Hypothalamus (tissue), 51 donors: ENCODE measurements at places on chromosomes 7 and 10.

DNA sequence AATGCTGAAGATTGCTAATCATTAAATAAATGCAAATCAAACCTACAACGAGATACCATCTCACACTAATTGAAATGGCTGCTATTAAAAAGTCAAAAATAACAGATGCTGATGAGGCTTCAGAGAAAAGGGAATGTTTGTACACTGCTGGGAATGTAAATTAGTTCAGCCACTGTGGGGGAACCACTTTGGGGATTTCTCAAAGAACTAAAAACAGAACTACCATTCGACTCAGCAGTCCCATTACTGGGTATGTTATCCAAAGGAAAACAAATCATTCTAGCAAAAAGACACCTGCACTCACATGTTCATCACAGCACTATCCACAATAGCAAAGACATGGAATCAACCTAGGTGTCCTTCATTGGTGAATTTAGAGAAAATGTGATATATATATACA is 379.0 kb upstream of the CNTNAP2 start:
- DNase-seq: no peak

GRCh38 chr10:19491166-19491565 is 325.1 kb upstream of the PLXDC2 start:
- no peak for DNase-seq

GRCh38 chr7:25671111-25671510 is 442.8 kb upstream of the NPVF start:
- no peak for DNase-seq

- DNase-seq: no peak
Observed at GRCh38 chr7:121385056-121385799, 10.9 kb downstream of the FAM3C start.

DNA sequence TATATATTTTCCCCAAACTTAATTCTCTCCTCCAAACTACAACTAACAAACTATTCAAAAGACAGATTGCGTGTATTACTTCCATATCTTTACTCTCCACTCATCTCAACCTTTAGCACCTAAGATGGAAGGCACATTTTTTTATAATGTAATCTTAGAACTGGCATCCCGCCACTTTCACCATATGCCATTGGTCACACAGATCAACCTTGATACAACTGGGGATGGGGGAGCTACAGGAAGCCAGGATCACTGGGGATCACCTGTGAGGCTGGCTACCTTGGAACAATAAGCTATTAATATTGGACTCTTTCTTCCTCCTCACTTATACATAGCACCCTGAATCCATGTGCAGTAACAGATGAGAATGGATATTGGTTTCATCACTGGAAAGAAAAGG is 469.6 kb upstream of the LRRN3 start:
- DNase-seq: no peak

GRCh38 chr7:94003446-94004023 is 620 bp downstream of the BET1 start:
- no peak for DNase-seq

DNA sequence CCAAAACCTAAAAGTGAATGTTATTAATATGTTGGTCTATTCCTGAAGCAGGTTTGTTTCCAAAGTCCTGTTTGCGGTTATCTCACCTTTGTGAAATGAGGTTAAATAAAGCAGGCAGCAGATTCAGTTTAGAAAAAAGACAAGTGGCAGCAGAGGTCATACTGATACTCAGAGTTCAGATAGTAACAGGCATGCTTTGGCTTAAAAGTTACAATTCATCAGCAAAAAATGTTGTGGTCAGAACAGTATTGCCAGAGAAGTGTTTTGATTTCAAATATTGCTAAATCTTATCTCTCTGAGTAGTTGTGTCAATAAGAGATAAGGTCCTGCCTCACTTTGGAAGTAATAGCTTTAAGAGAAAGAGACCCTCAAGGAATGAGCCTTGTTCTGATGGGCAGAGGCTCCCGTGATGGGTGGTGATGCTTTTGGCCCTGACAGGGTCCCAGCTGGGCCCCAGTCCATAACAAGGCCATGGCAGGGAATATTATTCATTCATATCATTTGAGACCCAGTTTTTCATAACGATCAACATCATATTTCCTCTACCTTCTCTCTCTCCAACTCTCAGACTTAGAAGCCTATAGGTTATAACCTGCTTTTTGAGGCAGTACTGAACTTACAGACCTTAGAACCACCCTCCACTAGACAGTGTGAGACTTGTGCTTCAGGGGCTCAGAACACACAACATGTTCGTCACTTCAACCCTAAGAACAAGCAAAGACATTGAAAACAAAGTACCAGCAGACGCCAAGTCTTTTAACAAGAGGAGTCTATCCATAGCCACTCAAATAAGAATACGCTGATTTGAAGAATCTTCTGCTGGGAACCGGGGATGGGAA is 58.5 kb upstream of the AHR start:
- DNase-seq: no peak

DNA sequence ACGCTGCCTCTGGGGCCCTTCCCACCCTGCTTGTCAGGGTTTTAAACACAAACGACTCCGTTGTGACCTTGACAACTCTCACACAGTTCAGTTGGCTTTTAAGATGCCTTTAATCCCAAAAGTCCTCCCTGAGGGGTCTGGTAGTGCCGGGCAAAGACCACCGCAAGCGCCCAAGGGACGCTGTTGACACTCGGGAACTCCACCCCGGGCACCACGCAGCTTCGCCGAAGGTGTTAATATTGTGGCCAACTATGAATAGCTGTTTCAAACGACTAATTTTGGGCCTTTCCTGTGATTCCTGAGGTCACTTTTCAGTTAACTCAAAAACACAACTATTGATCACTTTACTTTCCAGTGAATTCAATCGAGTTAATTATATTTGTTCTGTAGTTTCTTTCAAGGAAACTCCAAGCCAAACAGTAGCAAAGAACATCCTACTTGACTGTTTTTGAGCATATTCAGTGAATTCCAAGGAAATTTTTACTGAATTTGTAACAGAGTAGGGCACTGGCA is 958 bp upstream of the ESYT2 start:
- no peak for DNase-seq

- no peak for DNase-seq
Observed at GRCh38 chr10:68516766-68517165, 10.6 kb downstream of the SLC25A16 start.

DNA sequence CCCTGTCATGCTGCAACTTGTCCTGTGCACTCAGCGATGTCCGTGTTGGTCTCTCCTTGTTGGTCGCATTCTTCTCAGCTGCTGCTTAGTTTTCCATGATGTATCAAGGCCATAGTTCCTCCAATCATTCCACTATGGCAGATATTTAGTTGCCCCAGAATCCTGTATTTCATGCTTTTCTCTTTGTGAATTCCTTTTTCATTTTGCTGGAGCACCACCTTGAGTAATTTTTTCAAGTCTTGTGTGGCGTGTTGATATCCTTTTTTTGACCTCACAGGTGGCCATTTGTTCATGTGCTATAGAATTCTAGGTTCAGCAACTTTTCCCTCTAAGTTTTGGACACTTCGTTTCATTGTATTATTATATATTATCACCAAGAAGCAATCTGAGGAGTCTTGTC is 42.7 kb upstream of the MNX1 start:
- DNase-seq: no peak
